Activated T-helper 9 cell treated with anti-CD3 and anti-CD28 coated beads, Interleukin-2, amount 50 U/mL, for 16 hours (primary cell): ENCODE measurements at places on chromosomes 2 and 18.

DNA sequence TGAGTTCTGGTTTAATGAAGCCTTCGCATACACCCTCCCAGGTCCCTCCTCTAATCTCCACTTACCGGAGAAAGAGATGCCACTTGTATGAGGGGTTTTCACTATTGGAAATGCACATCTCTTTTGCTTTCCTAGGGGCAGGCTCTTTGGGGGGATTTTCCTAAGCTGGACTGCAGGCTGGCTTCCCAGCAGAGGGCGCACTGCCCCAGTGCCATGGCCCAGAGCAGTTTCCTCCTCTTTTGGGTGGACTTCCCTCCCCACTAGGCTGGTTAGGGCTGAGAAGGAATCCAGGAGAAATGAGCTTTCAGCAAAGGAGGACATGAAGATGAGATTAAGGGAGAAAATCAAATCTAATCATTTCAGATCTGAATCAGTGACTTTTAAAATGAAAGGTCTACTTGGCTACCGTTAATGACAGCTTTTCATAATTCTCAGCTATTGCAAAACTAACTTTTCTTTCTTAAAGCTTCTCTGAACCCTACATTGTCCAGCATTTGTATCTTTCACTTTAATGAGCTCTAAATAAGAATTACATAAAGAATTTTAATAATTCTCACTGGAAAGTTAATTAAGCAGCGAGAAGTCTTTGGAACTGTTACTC lies 784.1 kb upstream of the FANCL start:
- DNase-seq: no peak

DNA sequence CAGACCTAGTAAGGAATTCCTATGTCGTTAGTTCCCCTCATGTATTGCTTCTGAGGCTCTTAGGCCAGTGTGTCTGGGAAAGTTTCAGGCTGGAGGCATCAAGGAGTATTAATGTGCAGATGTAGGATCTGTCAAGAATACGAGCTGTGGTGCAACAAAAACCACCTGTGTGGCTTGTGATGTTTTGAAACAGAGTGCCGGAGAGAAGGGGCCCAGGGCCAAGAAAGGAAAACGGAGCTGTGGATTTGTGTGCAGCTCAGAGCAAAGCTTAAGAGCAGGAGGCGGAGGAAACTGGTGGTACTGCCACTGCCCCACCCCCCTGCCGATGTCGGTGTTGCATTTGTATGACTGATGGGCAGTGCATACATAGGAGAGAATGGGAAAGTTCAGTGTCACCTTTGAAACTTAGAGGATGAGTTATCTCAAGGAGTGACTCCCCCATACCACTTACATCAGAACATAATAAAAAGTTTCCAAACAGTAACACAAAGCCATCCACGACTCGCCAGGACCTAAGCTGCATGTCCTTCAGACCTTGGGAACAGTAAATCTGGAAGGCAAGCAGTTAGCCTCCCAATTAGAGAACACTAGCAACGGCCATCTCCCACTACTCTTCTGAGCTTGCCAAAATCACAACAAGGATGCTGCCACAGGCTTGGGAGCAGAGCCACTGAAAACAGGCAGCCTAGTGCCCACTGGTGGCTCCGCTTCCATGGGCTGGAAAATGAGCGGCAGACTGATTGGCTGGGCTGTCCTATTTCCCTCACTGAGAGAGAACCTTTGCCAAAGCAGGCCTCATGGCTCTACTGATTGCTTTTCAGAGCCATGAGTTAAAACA lies 152.7 kb upstream of the NT5C1B start:
- DNase-seq: no peak

DNA sequence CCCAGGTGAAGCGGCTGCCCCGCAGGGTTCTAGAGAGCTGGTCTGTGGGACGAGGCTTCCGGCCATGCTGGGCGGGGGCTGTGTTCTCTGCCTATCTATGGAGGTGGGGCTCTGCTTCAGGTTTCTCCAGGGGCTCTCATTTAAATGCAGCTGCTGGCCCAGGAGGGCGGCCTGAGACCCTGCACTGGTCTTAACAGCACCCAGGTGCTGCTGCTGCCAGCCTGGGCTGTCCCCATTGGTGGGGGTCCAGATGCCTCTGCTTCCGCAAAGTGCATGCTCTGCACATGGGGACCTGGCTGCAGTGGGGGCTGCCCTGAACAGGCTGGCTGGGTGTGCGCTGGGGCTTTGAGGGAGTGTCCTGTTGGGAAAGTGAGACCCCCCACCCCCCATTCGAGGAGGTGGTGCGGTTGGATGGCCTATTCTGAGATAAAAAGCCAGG lies 29.7 kb upstream of the ALLC start:
- DNase-seq: no peak

DNA sequence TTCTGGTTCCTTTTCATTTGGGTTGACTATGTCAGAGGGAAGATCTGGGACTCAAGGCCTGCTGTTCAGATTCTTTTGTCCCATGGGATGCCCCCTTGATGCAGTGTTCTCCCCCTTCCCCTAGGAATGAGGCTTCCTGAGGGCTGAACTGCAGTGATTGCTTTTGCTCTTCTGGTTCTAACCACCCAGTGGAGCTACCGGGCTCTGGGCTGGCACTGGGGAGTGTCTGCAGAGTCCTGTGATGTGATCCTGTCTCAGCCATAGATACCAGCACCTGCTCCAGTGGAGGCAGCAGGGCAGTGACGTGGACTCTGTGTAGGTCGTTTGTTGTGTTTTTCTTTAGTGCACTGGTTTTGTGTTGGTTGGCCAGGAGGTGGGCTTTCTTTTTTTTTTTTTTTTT lies 32.1 kb upstream of the RHOB start:
- DNase-seq: no peak

GRCh38 chr2:17706845-17707244 lies 46.8 kb downstream of the SMC6 start:
- no peak for DNase-seq

DNA sequence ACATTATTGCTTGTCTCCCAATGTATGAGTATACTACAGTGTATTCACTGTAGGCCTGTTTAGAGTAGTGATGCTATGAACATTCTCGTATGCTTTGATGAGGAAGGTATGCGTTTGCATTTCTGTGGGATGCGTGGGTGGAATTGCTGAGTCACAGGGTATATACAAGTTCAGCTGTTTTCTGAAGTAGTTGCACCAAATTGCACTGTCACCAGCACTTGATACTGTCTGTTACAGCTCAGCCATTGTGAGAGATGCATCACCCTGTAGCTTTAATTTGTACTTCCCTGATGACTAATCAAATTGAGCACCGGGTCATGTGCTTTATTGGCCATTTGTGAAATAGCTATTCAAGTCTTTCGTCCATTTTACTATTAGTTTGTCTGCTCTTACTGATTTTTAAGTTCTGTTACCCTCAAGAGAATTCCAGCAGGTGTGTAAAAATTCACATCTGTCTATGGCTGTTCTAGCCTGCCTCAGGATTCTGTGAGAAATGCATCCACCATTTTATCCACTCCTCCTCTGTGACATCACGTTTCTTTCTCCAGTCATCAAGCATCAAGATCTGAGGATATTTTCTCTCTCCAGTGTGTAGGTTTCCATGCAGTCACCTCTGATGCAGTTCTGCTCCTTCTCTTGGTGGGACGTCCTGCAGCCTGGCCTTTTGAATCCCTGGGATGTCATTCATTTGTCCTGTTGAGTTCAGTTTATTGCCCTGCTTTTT lies 72.5 kb downstream of the DGKD start:
- peak; percentile 61 for DNase-seq

GRCh38 chr2:61368687-61369665 lies 101.9 kb downstream of the USP34 start:
- DNase-seq: no peak

- peak; percentile 60 for DNase-seq
These were observed 78.1 kb downstream of the AAK1 start for GRCh38 chr2:69565431-69565839.

GRCh38 chr2:131034122-131035051 lies 58.9 kb downstream of the FAM168B start:
- no peak for DNase-seq
